ENCODE measurements at places on chromosomes 1 and 21. TPM values are rescaled to one million over a fixed set of nuclear protein-coding genes. Genes with fewer than 3 reads are reported as not detected.
A peak's percentile ranks its signal among the peaks of the same experiment; 100 is the strongest.

DNA sequence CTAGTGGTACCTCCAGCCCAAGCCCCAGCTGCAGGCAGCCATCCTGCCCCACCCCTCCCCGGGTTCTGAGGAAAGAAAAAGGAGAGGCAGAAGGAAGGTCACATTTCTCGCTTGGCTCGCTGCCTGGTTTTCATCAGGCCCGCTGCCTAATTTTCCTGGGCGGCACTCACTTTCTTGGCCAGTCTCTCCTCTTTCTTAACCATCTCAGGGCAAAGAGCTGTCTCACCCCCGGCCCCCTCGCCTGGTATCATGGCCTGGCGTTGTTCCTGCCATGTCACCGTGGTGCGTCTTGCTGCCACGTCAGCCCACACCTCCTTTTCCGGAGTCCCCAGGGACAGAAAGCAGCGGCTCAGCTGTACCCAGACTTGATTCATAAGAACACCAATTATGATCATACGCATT lies 26.6 kb upstream of the CASZ1 start:
- DNase-seq = peak; percentile 45

DNA sequence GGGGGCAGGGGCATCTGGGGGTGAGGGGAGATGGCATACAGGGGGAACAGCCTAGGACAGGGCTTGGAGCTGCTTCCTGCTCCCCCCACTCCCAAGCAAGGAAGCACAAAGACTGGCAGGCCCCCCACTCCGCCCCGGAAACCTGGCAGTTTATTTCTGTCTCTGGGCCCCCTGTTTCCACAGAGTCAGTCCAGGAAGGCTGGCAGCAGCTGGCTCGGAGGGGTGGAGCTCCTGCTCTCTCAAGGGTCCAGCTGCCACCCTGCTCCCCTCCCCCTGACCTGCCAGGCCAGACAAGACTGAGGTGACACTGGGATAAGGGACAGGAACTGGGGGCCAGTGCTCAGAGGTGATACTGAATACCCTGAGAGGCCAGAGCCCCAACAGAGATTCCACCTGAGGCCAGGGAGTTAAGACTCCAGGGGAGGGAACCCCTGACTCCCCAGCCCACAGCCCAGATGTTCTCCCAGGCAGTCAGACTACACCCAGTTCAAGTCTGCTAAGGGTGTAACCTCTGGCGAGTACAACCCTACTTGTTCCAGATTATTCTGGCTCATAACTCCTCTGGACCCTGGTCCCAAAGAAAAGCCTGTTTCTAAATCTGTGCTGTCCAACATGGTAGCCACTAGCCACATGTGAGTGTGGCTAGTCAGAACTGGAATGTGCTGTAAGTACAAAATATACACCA lies 26.3 kb downstream of the AHDC1 start:
- DNase-seq = peak; percentile 62

Gene EXO1
- 1.5 TPM for total RNA-seq

- DNase-seq = no peak
These were observed 1.5 kb downstream of the GPX7 start for GRCh38 chr1:52603630-52604029.

Gene LYPD8
- total RNA-seq = not detected

Gene LAMB3
- 6.1 TPM for total RNA-seq

DNA sequence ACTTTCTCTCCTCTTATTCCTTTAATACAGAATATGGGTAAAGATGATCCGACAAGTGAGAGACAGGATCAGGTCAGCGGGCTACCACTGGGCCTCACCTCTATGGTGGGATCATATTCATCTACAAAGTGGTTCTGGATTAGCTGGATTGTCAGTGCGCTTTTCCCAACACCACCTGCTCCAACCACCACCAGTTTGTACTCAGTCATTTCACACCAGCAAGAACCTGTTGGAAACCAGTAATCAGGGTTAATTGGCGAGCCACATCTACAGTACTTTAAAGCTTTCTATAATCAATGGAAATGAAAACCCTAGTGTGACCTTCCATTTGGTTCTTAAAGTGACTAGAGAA lies 643 bp downstream of the NRAS start:
- DNase-seq = no peak

DNA sequence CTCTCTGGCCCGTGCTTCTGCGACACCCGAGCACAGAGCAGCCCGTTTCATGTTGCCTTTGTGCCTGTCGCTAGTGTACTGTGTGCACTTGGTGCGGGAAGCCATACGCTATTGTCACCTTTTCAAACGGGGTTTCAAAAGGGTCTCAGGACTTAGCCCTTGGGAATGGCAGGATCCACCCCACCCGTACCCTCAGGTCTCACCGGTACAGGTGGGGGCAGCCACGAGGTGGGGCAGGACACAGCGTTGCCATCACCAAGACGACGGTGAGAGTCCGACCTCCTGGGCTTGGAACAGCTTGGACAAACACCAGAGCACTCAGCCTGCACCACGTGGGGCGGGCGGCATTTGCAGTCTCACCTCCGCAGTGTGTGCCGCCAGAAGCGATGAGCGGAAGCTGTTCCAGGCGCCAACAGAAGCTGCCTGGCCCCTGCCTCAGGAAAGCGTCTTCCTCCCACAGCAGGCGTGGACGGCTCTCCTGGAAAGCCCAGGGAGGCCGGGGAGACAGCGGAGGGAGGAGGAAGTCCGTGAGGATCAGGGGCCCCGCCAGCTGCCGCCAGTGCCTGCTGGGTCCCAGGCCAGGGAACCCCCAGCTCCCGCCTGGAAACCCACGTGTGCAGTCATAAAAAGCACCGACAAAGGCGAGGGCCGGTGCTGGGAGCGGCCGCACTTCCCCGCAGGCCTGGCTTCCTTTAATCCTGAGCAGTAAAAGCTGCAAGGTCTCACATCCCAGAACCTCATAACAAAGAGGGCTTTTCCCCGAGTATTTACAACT lies 131.3 kb upstream of the ARHGEF16 start:
- DNase-seq = peak; percentile 74

DNA sequence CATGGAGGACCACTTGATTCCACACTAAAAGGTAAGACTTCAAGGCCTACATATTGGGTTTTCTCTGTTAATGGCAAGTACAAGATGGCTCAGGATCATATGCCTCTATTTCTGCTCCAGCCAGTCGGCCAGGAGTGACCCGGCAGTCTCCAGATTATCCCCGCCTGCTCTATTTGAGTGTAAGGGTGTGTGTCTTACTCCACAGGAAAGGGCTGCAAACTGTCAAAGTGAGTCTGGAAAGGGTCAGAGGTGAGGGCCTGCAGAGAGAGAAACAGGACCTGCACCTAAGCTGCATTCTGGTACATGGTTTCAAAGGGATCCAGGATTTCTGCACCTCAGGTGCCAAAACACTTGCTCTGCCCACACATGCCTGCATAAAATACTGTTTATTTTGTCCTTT lies 9.2 kb downstream of the ZNF692 start:
- DNase-seq = no peak

Gene CLIC6
- total RNA-seq = 6.6 TPM

DNA sequence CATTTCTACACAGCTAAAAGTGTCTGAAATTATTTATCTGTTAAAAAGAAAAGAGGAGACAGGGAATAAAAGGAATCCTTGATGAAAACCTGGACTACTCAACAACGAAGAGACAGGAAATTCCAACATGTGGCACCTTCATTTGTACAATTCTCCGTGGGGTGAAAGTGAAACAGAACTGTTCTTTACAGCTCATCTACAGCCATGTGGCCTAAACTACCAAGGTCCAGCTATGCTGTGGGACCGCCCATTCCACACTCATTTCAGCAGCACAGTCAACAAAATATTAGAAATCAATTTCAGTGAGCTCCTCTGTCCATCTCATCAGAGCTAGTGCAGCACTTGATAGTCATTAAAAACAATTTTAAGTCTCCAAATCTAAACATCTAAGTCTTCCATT lies 44.0 kb downstream of the UBR4 start:
- DNase-seq = no peak

DNA sequence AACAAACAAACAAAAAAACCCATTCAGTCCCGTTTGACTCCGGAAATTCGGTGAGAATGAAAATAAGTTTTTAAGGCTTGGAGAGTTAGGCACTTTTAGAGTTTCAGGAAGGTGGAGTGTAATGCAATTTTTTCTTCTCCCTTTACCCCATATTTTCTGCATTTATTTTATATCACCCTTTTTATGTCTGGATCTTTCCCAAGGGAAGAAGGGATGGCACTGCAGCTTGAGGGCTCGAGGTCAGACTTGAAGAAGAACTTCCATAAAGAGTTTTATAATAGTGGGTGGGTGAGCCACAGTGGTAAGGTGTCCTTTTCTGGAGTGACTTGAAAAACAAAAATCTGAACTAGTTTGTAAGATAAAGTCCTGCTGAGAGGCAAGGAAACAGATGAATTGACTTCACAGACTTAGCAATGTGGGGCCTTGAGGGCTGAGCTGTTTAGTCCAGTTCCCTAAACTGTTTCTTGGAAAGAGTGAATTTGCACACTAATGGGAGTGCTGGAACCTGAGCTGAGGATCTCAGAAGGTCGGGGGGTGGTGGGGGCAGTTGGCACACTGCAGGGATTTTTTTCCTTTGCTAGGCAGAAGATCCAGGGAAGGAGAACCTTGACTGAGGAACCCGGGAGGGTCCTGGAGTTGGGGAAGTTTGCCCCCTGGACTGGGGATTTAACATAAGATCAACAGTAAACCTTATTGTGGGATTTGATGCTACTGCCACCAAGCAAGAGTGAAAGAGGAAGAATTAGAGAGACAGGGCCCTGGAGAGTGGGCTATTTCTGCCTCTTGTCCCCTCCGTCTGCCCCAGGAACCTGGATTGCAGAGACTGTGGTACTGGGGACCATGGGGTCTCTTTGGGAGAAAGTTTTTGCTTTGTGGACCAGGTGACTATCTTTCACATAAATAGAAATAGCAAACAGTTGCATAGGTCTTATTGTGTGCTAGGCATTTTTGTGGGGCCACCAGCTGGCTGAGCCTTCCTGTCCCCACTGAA lies 1.8 kb upstream of the MEX3A start:
- DNase-seq = no peak

DNA sequence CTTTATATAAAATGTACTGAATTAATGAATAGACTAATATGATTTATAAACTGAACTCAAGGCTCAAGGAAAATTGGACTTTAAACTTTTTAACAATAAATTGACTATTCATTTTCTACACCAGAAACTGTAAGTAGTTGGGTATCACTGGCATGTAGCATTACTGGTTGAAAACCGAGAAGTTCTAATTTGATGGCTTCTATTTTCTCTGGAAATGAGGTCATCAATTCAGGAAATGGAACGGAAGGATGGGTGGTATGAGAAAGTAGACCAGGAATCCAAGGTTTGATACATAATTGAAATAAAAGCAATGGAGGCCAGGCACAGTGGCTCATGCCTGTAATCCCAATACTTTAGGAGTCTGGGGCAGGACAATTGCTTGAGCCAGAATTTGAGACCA lies 50.4 kb downstream of the RERE start:
- DNase-seq = no peak

- no peak for DNase-seq
These were observed 49.9 kb downstream of the DMRTB1 start for GRCh38 chr1:53508991-53509666.

Gene OPRD1
- not detected for total RNA-seq

GRCh38 chr1:211830055-211830327 lies 572 bp downstream of the LPGAT1 start:
- no peak for DNase-seq

Gene FNDC10
- 1.9 TPM for total RNA-seq

- DNase-seq = no peak
These were observed 18.0 kb downstream of the LRRC42 start for GRCh38 chr1:53964109-53964508.

- no peak for DNase-seq
These were observed 31.7 kb downstream of the JAM2 start for GRCh38 chr21:25670726-25671125.

DNA sequence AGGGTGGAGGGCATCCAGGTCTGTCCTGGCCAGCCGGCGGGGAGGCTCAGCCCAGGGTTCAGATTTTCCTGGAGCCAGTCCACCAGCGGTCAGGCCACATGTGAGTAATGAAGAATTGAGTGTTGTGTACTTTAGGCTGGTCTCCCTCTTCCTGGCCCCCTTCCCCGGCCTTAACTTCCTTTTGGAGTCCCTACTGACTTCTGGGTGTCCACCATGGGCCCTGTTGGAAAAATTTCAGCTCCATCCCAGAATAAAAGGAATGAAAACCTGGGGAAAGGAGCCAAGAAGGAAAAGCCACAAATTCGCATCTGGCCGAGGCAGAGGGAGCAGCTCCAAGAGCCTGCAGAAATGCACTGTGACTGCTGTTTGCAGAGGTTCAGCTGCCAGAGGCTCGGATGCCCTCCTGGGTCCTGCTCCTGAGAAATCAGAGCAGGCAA lies 35.5 kb upstream of the HHAT start:
- DNase-seq = peak; percentile 82

Gene WNT3A
- not detected for total RNA-seq

- DNase-seq = no peak
These were observed 212.3 kb upstream of the DPYD start for GRCh38 chr1:98133131-98133530.

GRCh38 chr1:183234660-183235476 lies 48.8 kb downstream of the LAMC2 start:
- DNase-seq = peak; percentile 69

Gene CD244
- total RNA-seq = 0.10 TPM

Measured in heart left ventricle (tissue), 16 donors.